ENCODE measurements at places on chromosomes 5 and 9. TPM values are rescaled to one million over a fixed set of nuclear protein-coding genes. Genes with fewer than 3 reads are reported as not detected.
A peak's percentile ranks its signal among the peaks of the same experiment; 100 is the strongest.

- no peaks in the 10 kb centered on the region for H3K36me3 ChIP-seq
- no peak overlapping the region for H3K4me3 ChIP-seq
- H3K27me3 ChIP-seq: peaks cover 2% of the 10 kb centered on the region
- DNase-seq: no peak
Observed at GRCh38 chr9:96256800-96257199, 45.2 kb downstream of the HSD17B3 start.

The ADGRD2 gene
- not detected for total RNA-seq

DNA sequence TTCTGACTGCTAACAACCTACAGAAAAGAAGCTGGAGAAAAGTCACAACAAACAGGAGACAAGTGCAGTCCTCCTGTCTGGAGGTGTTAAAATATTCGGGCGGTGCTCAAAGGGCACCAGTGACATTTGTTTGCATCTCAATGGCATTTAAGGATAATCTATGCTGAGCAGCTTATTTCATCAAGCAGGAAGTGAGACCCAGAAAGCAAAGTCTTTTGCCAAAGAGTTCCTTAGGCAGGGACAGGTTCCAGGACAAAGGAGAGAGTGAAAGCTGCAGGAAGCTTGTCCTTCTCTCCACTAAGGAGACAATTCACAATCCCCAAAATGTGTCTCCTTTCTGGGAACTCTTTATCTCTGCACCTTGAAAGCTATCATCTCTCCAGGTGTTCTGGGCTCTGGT, 38.7 kb upstream of the CDK20 start:
- no peaks in the 10 kb centered on the region for H3K4me1 ChIP-seq
- no peak overlapping the region for H3K4me3 ChIP-seq
- no peaks in the 10 kb centered on the region for H3K36me3 ChIP-seq
- no peak overlapping the region for H3K27ac ChIP-seq

- H3K27me3 ChIP-seq: peaks cover 5% of the 10 kb centered on the region
- DNase-seq: no peak
- H3K4me3 ChIP-seq: no peak overlapping the region
- no peaks in the 10 kb centered on the region for H3K36me3 ChIP-seq
- H3K27ac ChIP-seq: no peak overlapping the region
Observed at GRCh38 chr9:126146254-126147145, 180.1 kb upstream of the MVB12B start.

The OR13J1 gene
- total RNA-seq: not detected

DNA sequence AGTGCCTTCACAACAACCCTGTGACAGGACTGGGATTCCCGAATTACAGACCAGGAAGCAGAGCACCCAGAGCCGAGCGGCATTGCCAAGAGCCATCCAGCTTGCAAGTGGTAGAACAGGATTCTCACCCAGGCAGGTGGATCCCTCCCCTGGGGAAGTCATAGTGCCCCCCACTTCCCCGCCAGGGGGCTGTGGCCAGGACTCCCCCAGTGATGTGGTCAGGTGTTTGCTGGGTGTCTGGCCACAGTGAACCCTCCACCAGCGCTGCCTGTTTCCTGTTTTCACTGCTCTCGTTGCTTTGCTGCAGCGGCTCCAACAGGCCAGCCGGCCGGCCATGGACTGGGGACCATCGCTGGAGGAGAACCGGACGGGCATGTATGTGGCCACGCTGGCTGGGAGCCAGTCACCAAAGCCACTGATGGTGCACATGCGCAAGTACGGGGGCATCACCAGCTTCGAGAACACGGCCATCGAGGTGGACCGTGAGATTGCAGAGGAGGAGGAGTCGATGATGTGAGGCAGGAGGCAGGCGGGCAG, 19.3 kb downstream of the SLC6A7 start:
- H3K4me3 ChIP-seq: no peak overlapping the region
- no peak for DNase-seq
- no peaks in the 10 kb centered on the region for H3K36me3 ChIP-seq
- H3K27ac ChIP-seq: no peak overlapping the region
- H3K4me1 ChIP-seq: no peaks in the 10 kb centered on the region

DNA sequence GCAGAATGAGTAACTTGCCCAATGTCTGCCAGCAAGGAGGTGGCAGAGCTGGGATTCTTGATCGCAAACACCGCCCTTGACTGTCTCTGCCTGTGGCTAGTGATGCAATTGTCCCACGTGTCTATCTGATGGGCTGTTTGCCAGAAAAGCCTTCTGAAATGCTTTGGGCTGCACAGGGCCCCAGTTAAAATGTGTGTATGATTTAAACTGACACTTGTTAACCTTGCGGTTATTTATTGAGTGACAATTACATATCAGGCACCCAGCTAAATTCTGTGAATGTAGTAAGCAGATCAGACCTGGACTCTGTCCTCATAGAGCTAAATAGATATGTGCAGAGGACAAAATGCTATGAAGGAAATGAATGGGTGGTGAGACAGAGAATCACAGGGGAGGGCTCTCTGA, 11.6 kb upstream of the IL12B start:
- no peaks in the 10 kb centered on the region for H3K4me1 ChIP-seq
- H3K27ac ChIP-seq: no peak overlapping the region
- H3K4me3 ChIP-seq: no peak overlapping the region
- DNase-seq: peak; percentile 20
- H3K36me3 ChIP-seq: no peaks in the 10 kb centered on the region

GRCh38 chr5:66616520-66617225, 20.5 kb downstream of the MAST4 start:
- no peaks in the 10 kb centered on the region for H3K27me3 ChIP-seq
- no peak for DNase-seq
- H3K27ac ChIP-seq: no peak overlapping the region
- no peak overlapping the region for H3K4me3 ChIP-seq

The PCDHB9 gene
- total RNA-seq: 4.6 TPM

The SCGB3A2 gene
- not detected for total RNA-seq

DNA sequence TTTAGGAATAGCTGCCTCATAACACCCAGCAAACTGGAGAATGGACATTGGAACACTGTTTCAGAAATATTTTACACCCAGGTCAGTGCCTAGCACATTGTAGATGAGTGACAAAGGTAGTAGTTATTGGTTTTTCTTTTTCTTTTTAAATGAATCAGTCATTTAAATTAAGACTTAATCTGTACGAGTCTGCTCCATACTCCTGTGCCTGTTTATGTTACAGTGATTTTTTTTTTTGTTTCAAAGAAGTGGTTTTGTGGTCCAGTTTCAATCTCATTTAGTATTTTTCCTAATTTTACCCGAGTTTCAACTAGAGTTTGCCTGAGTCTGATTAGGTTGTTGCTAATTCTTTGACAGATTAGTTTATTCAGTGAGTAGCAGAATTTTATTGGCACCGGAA, 16.2 kb downstream of the LMNB1 start:
- no peaks in the 10 kb centered on the region for H3K4me1 ChIP-seq
- H3K27ac ChIP-seq: no peak overlapping the region
- H3K27me3 ChIP-seq: no peaks in the 10 kb centered on the region
- H3K36me3 ChIP-seq: no peaks in the 10 kb centered on the region

The MGAT4B gene
- 52.7 TPM for total RNA-seq

GRCh38 chr5:5270958-5271785, 131.0 kb downstream of the ADAMTS16 start:
- H3K36me3 ChIP-seq: no peaks in the 10 kb centered on the region
- no peak overlapping the region for H3K27ac ChIP-seq
- H3K4me1 ChIP-seq: no peaks in the 10 kb centered on the region
- peak; percentile 66 for DNase-seq
- H3K27me3 ChIP-seq: no peaks in the 10 kb centered on the region

- no peaks in the 10 kb centered on the region for H3K4me1 ChIP-seq
- H3K27ac ChIP-seq: no peak overlapping the region
- no peaks in the 10 kb centered on the region for H3K36me3 ChIP-seq
- DNase-seq: no peak
- no peak overlapping the region for H3K4me3 ChIP-seq
Observed at GRCh38 chr5:143105216-143105905, 298.1 kb downstream of the NR3C1 start.

The JMY gene
- 25.7 TPM for total RNA-seq

The C7 gene
- 111 TPM for total RNA-seq

The TMEM215 gene
- total RNA-seq: 16.3 TPM

The IL9 gene
- not detected for total RNA-seq

The ADAMTSL1 gene
- total RNA-seq: 11.9 TPM

- H3K27me3 ChIP-seq: no peaks in the 10 kb centered on the region
- H3K27ac ChIP-seq: no peak overlapping the region
- no peaks in the 10 kb centered on the region for H3K36me3 ChIP-seq
- no peak overlapping the region for H3K4me3 ChIP-seq
Observed at GRCh38 chr9:105144076-105144475, 100.4 kb upstream of the SLC44A1 start.

The GFRA3 gene
- 4.6 TPM for total RNA-seq

- H3K36me3 ChIP-seq: peaks cover 2% of the 10 kb centered on the region
- no peak for DNase-seq
- no peak overlapping the region for H3K4me3 ChIP-seq
- H3K4me1 ChIP-seq: no peaks in the 10 kb centered on the region
- no peaks in the 10 kb centered on the region for H3K27me3 ChIP-seq
Observed at GRCh38 chr5:1098986-1099597, 12.8 kb downstream of the SLC12A7 start.

DNA sequence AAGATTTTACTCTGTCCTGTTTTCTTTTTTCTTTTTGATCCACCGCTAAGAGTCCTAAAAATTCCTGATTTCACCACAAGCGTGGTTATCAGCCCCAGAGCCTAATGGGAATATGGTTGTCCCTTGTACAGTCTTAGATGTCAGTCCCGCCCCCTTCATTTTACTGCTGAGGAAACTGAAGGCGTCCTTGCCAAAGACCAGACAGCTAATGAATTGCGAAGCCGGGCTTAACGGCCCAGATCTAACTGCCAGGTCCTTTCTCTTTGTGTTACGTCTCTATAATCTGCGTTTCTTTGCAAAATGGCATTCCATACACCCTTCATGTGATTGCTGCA, 497 bp downstream of the NSA2 start:
- H3K27me3 ChIP-seq: no peaks in the 10 kb centered on the region
- peaks cover 24% of the 10 kb centered on the region for H3K4me1 ChIP-seq
- peaks cover 13% of the 10 kb centered on the region for H3K36me3 ChIP-seq

The LMBRD2 gene
- 15.1 TPM for total RNA-seq

- peak overlapping the region; percentile 73 for H3K4me3 ChIP-seq
- H3K36me3 ChIP-seq: no peaks in the 10 kb centered on the region
- H3K27me3 ChIP-seq: no peaks in the 10 kb centered on the region
- peaks cover 55% of the 10 kb centered on the region for H3K4me1 ChIP-seq
Observed at GRCh38 chr5:142109331-142110045, 909 bp downstream of the NDFIP1 start.

The EGFLAM gene
- 18.4 TPM for total RNA-seq

All from tibial nerve (tissue), 4 donors.